ENCODE measurements at places on chromosomes 7 and 10.

GRCh38 chr10:95295031-95295755 lies 4.4 kb upstream of the PDLIM1 start:
- no peak for DNase-seq

DNA sequence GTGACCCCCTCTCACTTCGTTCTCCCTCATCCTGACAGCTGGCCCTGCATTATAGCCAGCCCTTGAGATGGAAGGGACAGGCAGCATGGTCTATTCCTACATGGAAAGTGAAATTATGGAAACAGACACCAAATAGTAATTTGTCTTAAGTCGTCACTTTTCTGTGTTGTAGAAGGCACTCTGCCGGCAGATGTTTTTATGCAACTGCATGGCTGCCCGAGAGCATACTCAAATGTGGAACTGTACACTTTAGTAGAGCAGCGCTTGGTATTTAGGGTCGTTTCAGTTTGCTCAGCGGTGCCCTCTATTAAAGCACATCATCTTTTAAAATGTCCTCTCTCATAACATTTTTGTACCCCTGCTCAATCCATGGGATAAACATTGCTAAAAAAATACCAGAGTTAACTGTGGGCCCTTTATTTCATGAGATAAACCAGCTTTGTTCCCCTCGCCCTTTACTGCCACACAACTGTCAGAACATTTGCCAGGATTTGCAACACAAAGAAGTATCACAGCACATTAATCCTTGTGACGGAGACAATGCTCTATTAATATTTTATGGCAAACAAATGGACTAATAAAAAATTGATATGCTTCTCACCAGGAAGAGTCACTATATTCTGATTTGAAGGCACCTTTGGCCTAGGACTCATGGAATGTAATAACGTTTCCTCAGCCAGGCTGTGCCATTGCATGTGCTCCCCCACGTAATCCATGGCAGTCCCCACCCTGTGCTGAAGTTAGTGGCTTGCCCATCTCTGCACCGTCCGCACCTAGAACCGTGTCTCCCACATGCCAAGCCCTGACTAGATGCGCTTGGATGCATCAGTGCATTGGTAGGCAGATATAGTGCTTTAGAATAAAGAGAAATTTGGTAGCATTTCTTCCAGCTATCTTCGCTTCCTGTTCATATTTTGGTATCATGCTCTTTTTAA lies 221.3 kb downstream of the PAXIP1 start:
- DNase-seq, result no peak

- no peak for DNase-seq
Observed at GRCh38 chr7:55381696-55382095, 16.6 kb downstream of the LANCL2 start.

GRCh38 chr7:139011373-139011772 lies 24.5 kb downstream of the ZC3HAV1L start:
- no peak for DNase-seq

DNA sequence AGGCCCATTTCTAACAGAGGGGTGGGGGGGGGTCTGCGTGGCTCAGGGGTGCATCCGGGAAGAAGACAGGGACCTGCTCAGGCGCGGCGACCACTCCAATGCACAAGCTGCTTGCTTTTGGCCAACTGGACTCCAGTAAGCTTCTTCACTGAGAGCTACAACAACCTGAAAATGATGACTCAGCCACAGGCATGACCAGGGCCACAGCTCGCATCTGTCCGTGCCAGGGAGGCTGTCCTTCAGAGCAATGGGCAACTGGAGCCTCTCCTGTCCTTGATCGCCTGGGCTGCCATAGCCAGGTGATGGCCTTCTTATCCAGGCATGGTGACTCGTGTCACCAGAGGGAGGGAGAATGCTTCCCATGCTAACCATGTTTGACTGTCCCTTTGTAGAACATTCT lies 81.6 kb upstream of the RNF32 start:
- DNase-seq, result no peak

GRCh38 chr7:91995391-91996105 lies 54.9 kb downstream of the AKAP9 start:
- DNase-seq, result no peak

- no peak for DNase-seq
Observed at GRCh38 chr7:105011831-105012502, 2.0 kb upstream of the KMT2E start.

DNA sequence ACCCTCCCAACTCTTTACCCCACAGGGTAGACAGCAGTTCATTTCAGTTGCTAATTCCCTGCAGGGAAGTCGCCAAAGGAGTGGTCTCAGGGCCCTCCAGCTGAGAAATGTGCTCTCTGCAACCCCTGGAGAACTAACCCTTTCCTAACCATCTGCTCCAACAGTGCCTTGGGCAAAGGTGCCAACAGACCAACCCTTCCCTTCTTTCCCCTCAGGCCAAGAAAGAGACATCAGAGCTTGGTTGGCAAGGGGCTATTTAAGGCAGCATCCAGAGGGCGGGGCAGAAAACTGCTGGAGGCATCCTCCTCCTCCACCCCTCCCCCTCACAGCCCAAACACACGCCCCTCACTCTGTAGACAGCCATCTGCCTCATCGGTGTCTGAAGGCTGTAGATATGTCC lies 1.7 kb downstream of the SORBS1 start:
- no peak for DNase-seq

DNA sequence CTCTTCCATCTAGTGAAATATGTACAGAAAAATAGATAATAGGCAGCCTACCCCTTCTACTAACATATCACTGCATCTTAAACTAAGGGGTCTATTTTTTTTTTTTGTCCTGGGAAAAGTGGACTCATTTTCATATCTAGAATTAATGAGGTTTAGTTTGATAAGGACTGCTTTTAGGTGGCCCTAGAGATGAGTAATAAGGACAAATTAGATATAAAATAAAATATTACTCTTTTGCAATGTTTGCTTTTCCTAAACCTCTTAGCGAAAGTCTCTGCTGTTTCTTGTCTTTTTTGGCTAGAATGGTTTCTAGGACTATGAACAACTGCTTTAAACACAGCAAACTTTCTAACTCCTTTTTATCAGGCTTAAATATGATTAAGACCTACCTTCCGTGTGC lies 83.7 kb downstream of the CACNB2 start:
- DNase-seq, result no peak

- DNase-seq, result no peak
Observed at GRCh38 chr7:16883918-16884317, 2.1 kb upstream of the AGR3 start.

GRCh38 chr10:100827819-100828737 lies 82.7 kb downstream of the PAX2 start:
- no peak for DNase-seq

DNA sequence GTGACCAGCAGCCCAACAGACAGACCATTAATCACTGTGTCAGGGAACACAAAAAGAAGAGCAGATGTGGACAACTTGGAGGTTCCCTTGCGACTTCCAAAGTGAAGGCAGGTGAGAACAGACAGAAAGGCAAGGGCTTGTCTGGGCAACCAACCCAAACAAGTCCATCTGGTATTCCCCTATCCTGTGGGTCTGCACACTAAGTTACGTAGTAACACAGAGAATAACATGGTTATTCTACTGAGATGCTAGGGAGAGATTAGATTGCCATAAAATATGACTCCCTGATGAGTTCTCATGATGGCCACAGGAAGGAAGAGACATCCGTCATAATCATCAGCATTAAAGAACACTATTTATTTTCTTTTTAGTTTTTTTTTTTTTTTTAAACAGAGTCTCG lies 252.2 kb downstream of the CALN1 start:
- no peak for DNase-seq

- DNase-seq, result no peak
Observed at GRCh38 chr7:25476863-25477499, 248.7 kb upstream of the NPVF start.
